Daoy (cell line): ENCODE measurements at places on chromosomes 2 and 18. TPM values are rescaled to one million over a fixed set of nuclear protein-coding genes. Genes with fewer than 3 reads are reported as not detected.

GRCh38 chr2:19688059-19688458 is 213.7 kb downstream of the TTC32 start:
- no peak for DNase-seq

The ACTG2 gene
- 0.18 and 0.74 TPM in 2 replicates for total RNA-seq

The IL18R1 gene
- 4.6 and 7.0 TPM in 2 replicates for total RNA-seq

- no peak for DNase-seq
These were observed 274.1 kb upstream of the CYRIA start for GRCh38 chr2:16939771-16940170.

The SERPINB3 gene
- not detected in 2 replicates for total RNA-seq
